ENCODE measurements at places on chromosomes 5 and 9.

GRCh38 chr9:26221290-26221689 lies 543.0 kb upstream of the TUSC1 start:
- DNase-seq = no peak

GRCh38 chr5:146630472-146630871 lies 114.5 kb upstream of the GPR151 start:
- DNase-seq = no peak

GRCh38 chr5:61283471-61283870 lies 48.6 kb upstream of the ZSWIM6 start:
- DNase-seq = no peak

GRCh38 chr5:6707852-6708251 lies 5.4 kb upstream of the TENT4A start:
- no peak for DNase-seq

- DNase-seq = no peak
These were observed 221.2 kb downstream of the TLE1 start for GRCh38 chr9:81468084-81468595.

GRCh38 chr9:95150903-95151302 lies 166.6 kb downstream of the FANCC start:
- DNase-seq = no peak

DNA sequence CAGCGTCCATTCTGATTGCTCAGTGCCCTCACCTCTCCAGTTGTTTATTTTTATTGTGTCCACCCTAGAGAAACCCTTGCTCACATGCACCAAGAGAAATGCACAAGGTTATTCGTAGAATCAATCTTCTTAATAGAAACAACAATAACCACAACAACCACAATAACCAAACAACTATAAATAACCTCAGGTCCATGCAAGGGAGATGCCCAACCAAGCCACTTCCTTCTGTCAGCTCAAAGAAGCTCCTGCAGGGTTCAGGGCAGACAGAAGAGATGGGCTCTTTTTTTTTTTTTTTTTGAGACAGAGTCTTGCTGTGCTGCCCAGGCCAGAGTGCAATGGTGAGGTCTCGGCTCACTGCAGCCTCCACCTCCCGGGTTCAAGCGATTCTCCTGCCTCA lies 14.9 kb upstream of the TCOF1 start:
- DNase-seq = no peak

DNA sequence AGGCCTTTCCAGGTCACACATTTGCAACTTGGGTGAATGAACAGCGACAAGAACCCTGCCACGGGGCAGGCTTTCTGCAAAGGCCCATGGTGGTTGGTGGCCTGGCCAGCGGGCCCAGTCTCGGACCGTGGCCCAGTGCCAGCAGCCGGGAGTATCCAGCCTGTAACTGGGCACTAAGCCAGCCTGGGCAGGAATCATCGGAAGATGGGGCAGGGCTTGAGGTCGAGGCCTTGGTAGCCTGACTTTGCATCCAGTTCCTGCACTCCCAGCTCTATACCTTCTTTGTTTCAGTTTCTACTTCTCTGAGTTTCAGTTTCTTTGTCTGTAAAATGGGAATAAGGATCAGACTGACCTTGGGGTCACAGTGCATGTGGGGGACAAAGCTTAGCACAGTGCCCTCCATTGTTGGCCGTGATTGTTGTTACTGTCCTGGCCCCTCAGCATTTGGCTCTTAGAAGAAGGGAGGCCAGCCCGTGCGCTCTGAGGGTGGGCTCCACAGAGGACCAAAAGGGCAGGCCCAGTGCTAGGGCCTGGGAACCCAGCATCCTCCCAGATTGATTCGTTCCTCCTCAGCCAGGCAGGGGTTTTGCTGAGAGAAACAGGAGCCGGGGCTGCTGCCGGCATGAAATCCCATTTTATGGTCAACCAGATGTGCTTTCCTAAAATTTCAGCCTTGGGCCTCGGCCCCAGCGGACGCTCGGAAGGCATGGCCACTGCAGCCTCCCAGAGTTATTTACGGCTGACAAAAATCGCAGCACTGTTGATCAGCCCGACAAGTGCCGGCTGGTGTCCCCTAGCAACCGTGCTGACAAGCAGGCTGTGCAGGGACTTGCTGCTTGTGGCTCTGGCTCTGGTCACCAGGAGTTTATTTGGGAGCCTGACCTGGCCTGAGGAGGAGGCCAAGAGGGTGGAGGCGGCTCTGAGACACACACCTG lies 43.6 kb downstream of the JADE2 start:
- no peak for DNase-seq

GRCh38 chr5:8458038-8458383 lies 589.1 kb downstream of the MTRR start:
- DNase-seq = no peak

DNA sequence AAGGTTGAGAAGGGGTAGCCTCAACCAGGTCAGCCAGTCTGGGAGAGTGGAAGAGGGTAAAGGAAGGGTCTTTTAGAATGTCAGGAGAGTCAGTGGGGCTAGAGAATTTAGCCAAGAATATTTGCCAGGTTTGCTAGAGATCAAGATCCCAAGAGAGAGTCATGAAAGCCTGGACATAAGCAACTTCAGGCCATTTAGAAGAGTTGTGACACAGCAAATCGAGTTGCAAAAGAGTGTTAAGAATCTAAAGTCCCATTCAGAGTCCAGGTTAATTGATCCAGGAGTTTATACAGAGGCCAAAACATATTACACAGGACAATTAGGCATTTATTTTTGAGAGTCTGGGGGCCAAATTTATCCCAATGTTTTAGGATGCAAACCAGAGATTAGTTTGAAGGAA lies 1260.1 kb upstream of the ACO1 start:
- no peak for DNase-seq

DNA sequence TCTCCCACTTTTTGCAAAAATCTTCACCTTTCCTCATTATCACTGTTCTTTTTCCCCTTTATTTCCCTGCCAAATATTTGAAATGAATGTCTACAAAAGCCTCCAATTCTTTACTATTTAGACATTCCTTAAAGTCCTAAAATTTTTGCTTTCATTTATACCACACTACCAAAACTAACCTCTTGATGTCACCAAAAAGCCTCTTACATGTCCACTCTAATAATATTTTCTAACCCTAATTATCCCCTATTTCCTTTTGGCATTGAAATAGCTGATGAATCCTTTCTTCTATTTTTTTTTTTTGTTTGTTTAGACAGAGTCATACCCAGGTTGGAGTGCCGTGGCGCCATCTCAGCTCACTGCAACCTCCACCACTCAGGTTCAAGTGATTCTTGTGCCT lies 32.3 kb upstream of the NRG2 start:
- no peak for DNase-seq

GRCh38 chr9:99030092-99030511 lies 74.8 kb upstream of the TGFBR1 start:
- no peak for DNase-seq

DNA sequence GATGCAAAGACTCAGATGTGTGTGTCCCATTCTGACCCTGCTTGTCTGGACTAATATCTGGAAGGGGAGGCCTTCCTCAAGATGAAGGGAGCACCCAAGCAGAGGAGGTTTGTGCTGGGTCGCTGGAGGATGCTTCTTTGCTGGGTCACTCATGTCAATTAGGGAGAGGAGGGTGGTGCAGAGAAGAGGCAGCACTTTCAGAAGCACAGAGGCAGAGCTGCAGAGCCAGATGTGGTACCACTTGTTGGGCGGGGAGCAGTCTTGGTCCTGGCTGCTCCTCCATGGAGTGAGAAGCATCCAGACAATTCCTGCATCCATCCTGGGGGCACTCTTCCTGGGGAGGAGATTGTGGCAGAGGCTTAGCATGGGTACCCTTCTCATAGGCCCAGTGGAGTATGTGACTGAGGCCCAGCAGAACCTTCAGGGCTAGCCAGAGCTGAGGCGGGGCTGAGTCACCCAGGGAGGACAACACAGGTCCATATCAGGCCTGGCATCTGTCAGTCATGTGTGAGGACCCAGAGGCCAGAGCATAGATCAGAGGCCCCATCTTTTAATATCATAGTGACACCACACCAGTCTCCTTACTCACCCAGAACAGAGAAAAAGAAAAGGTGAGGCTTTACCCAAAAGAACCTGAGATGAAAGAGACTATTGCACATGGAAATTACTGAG lies 59.8 kb downstream of the TNFSF15 start:
- no peak for DNase-seq

- DNase-seq = no peak
These were observed 109.6 kb downstream of the ANKRD18B start for GRCh38 chr9:33633636-33634035.

Measured in NCI-H1930 (cell line).